Activated T-helper 1 cell treated with anti-CD3 and anti-CD28 coated beads, Interleukin-12 subunit alpha, Interleukin-12 subunit beta, Interleukin-2, Interleukin-4 antibody, amounts not matched to agents 30 ng/mL and 10 ng/mL and 1 ng/mL, durations not matched to agents 14 hours and 24 hours and 36 hours (primary cell): ENCODE measurements at places on chromosomes 16 and 17.

DNA sequence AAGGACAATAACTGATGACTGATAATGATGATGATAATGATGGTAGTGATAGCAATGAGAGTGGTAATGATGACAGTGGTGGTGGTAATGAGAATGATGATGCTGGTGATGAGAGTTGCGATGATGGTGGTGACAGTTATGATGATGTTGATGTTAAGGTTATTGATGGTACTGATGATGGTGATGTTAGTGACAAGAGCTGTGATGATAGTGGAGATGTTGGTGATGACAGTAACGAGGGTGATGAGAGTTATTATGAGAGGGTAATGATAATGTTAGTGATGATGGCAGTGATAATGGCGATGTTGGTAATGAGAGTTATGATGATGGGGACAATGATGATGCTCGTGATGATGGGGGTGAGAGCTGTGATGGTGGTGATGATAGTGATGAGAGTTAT is 13.2 kb upstream of the TMEM132E start:
- H3K27ac ChIP-seq: no peak overlapping the region
- no peaks in the 10 kb centered on the region for H3K36me3 ChIP-seq
- peaks cover 15% of the 10 kb centered on the region for H3K27me3 ChIP-seq

DNA sequence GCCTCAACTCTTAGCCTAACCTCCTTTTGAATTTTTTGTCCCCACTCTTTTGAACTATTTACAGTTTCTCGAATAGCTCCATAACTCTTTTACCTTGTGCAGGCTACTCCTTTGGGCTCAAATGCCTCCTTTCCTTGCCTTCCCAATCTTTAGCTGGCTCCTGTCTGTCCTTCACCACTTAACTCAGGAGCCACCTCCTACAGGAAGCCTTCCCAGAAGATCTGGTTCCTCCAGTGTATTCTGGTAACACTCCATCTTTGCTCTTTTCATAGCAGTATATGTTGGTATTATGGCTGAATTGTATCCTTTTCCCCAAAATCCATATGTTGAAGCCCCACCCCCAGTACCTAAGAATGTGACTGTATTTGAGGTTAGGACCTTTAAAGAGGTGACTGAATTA is 9.0 kb upstream of the GRB2 start:
- H3K27ac ChIP-seq: no peak overlapping the region
- H3K4me1 ChIP-seq: peaks cover 29% of the 10 kb centered on the region
- no peaks in the 10 kb centered on the region for H3K36me3 ChIP-seq
- H3K27me3 ChIP-seq: peaks cover 18% of the 10 kb centered on the region
- DNase-seq: no peak

DNA sequence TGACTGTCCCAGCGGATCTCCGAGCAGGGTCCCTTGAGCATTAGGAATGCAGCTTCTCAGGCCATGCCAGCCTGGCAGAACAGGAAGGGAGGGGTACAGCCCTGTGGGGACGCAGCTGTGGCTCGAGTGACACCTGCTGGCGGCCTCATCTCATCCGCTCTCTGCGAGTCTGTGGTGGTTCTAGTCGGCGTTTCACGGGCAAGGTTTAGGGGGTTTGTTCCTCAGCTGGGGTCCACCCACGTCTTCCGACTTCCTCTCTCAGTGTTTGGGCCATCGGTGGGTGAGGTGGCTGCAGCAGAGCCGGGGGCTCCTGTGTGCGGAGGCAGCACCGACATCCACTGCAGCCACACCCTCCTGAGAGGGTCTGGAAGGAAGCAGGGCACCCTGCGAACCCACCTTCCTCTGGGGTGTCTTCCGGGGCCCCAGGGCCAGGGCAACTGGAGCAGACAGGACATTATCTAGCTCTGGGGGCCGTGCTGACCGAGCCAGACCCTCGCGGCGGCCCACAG is 33.3 kb downstream of the JPH3 start:
- H3K27me3 ChIP-seq: peaks cover 15% of the 10 kb centered on the region
- H3K36me3 ChIP-seq: no peaks in the 10 kb centered on the region
- no peaks in the 10 kb centered on the region for H3K4me1 ChIP-seq
- H3K4me3 ChIP-seq: peak overlapping the region; percentile 49
- no peak overlapping the region for H3K27ac ChIP-seq

DNA sequence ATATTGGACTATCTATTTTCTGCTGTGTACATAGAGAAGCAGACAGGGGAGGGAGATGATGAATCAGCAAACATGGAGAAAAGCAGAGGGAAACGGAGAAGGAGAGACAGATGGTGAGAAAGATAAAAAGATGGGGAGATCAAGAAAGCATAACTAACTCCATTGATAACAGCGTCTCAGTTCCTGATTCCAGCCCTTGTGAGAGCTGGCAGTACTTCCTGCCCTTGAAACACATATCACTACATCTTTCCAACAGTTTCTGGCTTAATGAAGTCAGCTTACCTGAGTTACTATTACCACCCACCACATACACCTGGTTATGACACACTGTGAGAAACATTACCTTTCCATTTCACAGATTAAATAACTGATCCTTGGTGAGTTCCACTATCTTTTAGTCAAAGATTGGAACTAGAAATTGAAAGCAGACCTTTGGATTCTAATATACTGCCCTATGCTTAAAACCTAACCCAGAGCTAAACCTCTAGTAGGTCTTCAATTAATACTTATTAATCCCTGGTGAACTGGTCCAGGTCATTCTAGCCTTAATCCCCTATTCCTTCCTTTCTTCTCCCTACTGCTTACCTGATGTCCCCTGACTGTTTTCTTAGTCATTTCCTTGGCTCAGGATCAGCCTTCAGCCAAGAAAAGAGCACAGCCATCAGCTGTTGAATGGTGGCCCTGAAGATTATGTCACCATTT is 346.6 kb upstream of the CCL2 start:
- H3K4me3 ChIP-seq: no peak overlapping the region
- DNase-seq: no peak
- no peak overlapping the region for H3K27ac ChIP-seq
- no peaks in the 10 kb centered on the region for H3K36me3 ChIP-seq
- H3K4me1 ChIP-seq: no peaks in the 10 kb centered on the region

- H3K27me3 ChIP-seq: no peaks in the 10 kb centered on the region
- H3K27ac ChIP-seq: no peak overlapping the region
- H3K4me3 ChIP-seq: no peak overlapping the region
- no peaks in the 10 kb centered on the region for H3K4me1 ChIP-seq
- H3K36me3 ChIP-seq: no peaks in the 10 kb centered on the region
Measured at GRCh38 chr16:10078541-10078949, 103.7 kb downstream of the GRIN2A start.

DNA sequence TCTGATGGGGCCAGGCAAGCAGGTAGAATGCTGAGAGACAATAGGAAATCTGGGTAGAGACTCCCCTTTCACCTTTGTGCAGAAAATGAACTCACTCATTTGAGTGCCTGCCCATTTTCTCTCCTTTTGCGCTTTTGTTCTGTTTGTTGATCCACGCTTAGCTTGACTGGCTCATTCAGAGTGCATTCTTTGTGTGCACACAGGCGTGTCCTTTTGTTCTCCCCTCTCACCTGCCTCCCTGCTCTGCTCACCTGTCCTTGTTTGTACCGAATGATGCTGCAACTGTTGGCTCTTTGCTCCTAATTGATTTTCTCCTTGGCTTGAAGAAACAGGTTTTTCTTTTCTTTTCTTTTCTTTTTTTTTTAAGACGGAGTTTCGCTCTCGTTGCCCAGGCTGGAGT is 15.8 kb downstream of the PGS1 start:
- H3K36me3 ChIP-seq: peaks cover 49% of the 10 kb centered on the region
- no peak overlapping the region for H3K27ac ChIP-seq
- no peak for DNase-seq
- peaks cover 17% of the 10 kb centered on the region for H3K4me1 ChIP-seq

DNA sequence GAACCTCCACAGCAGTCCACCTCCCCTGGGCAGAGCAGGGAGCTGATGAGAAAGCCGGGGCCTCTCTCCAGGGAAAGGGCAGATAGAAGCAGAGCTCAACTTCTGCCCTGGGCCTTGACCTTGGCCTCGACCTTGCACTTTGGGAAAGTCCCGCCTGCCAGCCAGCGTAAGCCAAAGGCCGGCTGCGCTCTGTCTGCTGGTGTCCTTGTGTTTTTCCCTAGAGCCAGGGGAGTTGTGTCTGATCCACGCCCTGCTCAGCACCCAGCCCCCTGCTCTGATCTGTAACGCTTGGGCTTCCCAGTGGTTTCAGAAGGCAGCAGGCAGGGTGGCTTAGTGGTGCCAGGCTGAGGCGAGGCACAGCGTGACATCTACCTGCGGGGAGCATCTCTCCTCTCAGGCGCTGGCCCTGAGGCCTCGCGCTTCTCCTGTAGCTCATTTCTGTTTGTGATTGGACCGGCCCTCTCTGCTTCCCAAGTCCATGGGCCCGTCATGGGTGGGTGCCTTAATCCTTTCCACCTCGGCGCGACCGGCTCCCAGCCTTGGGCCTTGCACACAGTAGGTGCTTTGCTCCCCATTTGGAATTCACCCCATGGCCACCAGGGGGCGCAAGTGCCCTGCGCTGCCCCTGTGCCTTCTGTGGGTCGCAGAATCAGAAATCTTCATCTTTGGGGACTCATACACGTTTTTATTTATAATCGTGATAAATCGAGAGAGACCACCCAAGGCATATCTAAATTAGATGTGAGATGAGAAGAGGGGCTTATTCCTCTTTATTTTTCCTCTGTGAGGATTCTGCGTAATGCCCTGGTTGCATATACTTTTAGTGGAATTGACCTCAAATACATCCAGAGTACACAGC is 24.2 kb downstream of the SGSH start:
- no peak overlapping the region for H3K4me3 ChIP-seq
- DNase-seq: peak; percentile 30
- no peaks in the 10 kb centered on the region for H3K4me1 ChIP-seq
- peaks cover 2% of the 10 kb centered on the region for H3K36me3 ChIP-seq
- H3K27me3 ChIP-seq: peaks cover 9% of the 10 kb centered on the region

DNA sequence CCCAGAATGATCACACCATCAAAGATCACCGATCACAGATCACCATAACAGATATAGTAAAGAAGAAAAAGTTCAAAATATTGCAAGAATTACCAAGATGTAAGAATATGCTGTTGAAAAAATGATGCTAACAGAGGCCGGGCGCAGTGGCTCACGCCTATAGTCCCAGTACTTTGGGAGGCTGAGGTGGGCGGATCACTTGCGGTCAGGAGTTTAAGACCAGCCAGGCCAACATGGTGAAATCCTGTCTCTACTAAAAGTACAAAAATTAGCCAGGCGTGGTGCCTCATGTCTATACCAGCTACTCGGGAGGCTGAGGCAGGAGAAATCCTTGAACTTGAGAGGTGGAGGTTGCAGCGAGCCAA is 53.2 kb downstream of the CPPED1 start:
- no peaks in the 10 kb centered on the region for H3K27me3 ChIP-seq
- peak overlapping the region; percentile 58 for H3K4me3 ChIP-seq
- peaks cover 33% of the 10 kb centered on the region for H3K4me1 ChIP-seq
